ENCODE measurements at places on chromosomes 2 and 18.

DNA sequence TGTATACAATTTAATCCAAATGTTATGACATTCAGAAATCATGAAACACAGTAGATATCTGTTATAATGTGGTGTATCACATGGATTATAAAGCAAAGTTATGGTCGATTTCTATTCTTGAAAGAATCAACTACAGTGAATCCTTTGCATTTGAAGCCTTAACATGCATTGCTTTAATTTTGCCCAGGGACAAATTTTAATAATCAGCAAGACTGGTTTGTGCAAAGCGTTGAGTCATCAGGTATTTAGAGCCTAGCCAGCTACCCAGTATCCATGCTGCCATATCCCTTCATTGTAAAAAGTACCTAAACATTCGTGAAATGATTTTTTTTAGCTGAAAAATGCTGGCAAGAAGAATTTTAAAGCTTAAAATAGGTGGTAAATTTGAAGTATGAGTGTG lies 8.9 kb upstream of the SPDYA start:
- DNase-seq = no peak

- no peak for DNase-seq
Measured at GRCh38 chr2:18506883-18507509, 53.5 kb downstream of the RDH14 start.

DNA sequence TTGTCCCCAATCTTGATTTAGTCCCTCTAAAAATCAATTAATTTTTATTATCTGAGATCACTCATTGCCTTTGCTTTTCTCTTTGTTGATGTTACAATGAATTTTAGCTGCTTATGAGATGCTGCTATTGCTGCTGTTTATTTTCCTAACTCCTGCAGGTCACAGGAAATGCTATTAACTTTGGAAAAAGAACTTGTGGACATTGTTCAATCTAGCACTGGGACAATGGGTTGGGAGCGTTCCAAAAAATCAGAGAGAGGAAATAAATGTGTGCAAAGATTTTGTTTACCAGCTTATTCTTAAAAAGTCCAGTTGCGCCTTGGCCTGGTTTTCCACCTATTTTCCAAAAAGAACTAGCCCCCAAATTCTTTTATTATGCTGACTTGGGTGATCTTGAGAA lies 268.3 kb downstream of the PTH2R start:
- DNase-seq = no peak

DNA sequence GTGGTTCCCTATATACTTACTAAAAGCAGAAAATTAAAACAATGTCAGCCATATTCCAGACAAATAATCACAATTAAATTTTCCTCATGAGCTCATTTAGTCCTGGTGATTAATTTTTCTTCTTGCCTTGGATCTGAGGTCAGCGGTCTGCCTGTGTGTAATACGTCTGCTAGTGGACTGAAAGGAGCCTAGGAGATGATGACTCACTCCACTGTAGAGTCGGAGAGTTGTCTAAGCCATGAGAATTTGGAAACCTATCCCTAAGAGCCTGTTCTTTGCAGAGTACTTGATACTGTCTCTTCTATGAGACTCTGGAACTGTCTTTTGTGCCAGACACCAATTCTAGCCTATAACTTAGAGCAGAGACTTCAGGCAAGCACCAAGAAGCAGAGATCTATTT lies 94.2 kb upstream of the RAB27B start:
- DNase-seq = no peak

DNA sequence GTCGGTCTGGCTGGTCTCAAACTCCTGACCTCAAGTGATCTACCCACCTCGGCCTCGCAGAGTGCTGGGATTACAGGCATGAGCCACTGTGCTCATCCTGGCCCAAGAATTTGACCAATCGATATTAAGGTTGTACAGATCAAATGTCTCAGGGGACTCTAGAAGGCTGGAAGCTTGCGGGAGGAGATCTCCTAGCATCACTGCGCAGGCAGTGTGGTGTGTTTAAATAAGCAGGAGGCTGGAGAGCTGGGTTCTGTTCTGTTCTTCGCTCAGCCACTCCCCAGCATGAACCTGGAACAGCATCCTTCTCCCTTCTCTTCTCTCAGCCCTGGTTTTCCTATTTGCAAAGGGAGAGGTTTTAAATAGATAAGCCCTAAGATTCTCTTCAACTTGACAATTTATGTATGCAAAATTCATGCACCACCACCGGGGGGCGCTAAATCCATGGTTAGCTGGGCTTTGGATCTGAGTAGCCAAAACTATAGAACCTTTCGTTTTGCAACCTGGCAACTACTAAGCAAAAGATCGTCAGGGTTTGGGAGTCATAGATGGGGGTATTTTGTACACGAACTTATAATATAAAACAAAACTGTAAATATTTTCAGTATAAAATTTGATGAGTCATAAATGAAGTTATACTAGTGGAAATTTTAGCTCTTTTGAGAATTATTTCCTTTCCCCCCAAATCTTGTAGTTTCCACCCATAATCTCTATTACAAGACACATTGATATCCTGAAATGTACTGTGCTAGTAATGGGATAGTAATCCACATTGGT lies 60.6 kb downstream of the SLC16A14 start:
- DNase-seq = peak; percentile 61

DNA sequence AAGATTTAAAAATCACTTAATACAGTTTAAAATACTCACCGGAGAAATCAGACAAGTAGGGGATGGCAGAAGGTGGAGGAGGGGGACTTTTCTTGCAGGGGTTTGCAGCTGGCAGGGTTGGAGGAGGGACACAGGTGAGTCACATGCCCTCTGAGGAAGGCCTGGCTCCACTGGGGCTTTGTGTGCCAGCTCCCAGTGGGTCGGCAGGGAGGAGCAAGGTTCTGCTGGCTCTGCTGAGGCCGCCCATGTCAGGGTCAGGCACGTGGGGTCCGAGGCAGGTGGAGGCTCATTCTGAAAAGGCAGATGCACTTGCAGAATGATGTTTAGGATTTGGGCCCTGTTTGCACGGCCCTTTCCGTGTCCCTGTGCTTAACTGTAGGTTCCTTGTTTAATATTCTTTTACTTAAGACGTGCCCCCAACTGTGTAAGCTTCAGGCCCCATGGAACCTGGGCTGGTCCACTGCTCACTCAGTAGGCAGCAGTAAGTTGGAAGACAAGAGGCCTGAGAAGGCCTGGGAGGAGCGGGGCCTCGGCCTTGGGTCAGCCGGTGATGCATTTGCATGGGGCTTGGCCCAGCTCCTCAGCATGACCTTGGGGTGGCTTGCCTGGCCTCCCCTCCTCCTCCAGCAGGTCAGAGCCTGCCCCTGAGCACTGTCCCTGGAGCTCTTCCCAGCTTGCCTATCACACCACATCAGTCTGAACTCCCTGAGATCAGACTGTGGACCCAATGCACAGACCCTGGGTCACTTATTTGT lies 141.0 kb downstream of the GLI2 start:
- no peak for DNase-seq

DNA sequence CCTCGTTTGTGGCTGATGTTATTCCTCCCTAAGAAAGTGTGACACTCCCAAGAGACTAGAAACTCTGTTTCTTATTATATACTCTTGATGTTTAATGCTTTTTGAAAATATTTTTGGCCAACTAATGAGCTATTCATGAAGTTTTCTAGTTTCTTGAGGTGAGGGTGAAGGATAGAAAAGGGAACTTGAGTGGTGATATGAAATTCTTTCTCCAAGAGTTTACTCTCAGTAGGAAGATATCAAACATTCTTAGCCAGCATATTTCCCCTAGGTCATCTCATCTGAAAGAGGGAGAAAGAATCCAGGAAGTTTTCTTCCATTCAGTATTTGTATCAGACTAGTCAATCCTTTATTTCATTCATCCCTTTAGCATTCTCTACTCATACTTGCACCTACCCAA lies 95.7 kb downstream of the MAP3K20 start:
- DNase-seq = no peak

GRCh38 chr2:224379986-224380385 lies 21.9 kb downstream of the FAM124B start:
- no peak for DNase-seq

DNA sequence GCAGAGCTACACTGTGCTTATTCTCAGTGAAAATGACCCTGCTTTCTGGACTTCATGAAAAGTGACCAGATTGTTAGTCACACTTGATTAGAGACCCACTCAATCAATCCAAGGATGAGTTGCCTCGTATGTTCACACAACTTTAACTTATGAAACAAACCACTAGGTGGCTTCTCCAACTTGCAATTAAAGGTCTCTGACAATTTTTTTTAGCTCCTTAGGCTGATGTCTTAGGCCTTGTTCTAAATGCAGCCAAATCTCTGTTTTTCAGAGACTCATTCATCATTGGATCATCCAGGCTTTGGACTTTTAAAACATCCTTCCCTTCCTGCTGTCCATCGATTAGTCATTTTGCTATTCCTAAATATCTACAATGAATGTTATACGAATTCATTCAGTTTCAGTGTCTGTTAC lies 63.4 kb downstream of the MREG start:
- DNase-seq = no peak

DNA sequence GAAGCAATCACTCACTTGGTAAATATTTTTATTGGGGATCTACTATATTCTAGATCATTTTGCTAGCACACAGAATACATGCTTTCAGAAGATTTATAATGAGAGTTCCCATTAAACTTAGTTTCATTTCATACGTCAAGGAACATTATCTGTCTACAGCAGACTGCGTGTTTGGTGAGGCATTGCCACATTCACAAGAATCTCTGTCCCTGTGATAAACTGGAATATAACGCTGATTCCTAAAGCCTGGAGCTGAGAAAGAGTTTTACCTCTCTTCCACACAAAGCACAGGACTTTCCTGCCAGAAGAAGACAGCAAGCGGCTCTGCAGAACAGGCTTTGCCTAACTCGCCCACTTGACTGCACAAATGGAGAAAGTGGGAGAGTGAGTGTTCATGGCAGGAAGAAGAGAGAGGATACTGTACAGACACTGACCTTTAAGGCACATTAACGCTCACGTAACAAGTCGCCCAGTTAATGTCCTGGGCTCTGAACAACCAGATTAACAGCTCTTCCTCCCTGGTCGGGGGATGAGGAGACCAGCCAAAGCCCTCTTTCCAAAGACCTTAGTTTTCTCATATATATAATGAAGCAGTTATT lies 356.2 kb downstream of the GPD2 start:
- DNase-seq = no peak

DNA sequence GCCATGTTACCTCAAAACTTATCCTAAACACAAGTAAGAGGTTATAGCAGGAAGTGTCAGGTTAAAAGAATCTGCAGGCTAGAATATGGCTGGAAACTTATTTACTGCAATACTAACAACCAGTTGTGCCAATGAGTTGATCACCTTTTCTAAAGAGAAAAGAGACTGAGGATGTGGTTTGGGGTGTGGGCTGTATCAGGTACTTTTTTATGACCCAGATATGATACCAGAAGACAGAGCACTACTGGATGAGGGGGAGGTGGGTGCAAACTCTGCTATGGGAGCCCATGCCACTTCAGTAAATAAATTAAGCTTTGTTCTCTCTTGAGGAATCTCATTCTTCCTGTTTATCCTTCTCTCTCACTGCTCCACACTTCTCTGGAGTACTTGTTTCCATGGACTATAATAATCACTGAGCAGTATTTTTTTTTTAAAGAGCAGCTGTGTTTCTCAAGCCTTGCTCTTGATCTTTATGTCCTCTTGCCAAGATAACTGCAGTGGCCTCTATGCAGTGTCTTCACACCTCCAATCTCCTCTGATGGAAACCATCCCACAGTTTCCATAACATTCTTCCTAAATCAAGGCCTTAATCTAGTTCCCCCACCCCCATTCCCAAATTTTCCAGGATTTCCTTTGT lies 51.2 kb upstream of the NOSTRIN start:
- DNase-seq = no peak

DNA sequence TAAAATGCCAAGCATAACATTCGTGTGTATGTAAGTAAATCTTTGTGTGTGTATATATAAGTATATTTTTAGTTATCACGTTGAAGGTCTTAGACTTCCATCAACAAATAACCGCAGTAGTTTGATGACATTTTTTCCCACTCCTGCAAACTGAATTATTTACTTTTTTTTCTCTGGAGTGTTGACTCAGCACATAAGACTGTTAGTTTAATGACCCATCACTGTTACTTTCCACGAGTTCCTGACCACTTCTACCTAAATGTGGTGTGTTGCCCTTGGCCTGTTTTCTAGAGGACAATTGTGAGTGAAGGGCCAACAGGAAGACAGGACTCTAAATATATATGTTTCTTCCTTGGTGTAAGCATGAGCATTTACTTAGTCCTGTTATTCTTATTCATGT lies 71.3 kb upstream of the TXNDC2 start:
- DNase-seq = peak; percentile 26

GRCh38 chr18:59669872-59670657 lies 27.2 kb downstream of the CCBE1 start:
- no peak for DNase-seq

- no peak for DNase-seq
Measured at GRCh38 chr2:120642646-120643045, 93.0 kb upstream of the GLI2 start.

- DNase-seq = no peak
Measured at GRCh38 chr2:36756438-36756837, 59.9 kb downstream of the VIT start.

GRCh38 chr2:35347561-35347960 lies 1008.0 kb upstream of the CRIM1 start:
- DNase-seq = no peak

DNA sequence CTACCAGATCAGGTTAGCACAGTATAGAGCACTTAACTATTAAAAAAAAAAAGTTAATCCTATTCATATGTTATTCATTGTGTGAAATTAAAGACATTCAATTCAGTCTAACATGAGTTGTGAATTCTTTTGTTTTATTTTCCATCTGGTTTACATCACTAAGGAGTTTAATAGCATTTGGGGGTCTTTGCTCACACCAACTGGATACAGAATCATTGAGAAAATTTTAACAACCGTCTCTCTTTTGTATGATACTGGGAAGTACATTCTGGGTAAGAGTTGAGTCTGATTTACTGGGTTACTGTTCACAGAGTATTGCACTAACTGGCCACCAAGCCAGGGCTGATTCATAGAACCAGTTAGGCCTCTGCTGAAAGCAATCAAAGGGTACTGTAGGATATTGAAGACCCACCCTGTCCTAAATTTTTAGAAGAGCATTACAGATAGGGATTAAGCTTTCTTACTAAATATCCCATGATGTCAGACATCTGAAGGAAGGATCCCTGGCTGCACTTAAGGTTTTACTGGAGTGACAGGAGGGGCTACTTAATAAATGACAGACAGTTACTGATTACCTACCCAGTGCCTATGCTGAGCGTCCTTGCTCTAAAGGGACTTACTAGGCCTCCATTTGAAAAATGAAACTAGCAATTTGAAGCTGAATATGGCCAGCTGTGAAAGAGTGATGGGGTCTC lies 387.9 kb downstream of the SETBP1 start:
- DNase-seq = no peak

GRCh38 chr2:102837626-102838198 lies 75.9 kb downstream of the TMEM182 start:
- DNase-seq = no peak

DNA sequence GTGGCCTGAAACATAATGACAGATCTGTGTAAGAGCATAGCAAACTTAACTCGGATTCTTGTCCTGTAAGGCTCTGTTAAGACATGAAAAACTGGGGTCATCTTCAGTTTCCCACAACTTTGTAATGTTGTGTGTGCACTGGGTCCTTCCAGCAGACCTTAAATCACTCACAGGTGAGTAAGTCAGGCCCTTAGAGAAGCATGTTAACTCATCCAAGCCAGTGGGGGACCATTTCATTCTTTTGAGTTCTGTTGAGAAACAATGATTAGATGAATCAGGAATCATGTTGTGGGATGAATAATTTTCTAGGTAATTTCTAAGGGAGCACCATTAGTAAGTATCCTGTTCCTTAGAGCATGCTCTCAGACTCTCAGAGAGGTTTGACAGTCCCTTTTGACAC lies 167.1 kb downstream of the ESCO1 start:
- DNase-seq = no peak

All from NCI-H1417 (cell line).